Camera-type eye (tissue), 1 donor: ENCODE measurements at places on chromosomes 1 and 21. TPM values are rescaled to one million over a fixed set of nuclear protein-coding genes. Genes with fewer than 3 reads are reported as not detected.

Gene TP73
- 1.5 TPM for total RNA-seq

Gene MARCKSL1
- 159 TPM for total RNA-seq

Gene ACTN2
- 43.1 TPM for total RNA-seq

Gene OR10J1
- total RNA-seq: not detected

Gene RNU1-1
- under 0.01 TPM for total RNA-seq

Gene IVL
- 0.44 TPM for total RNA-seq

Gene SHC1
- total RNA-seq: 58.2 TPM

Gene IRF6
- total RNA-seq: 7.8 TPM

Gene MATN1
- total RNA-seq: 0.33 TPM

Gene PGBD5
- 11.3 TPM for total RNA-seq

Gene TMEM200B
- 8.6 TPM for total RNA-seq

Gene LCE2A
- total RNA-seq: not detected
